Activated CD4-positive, alpha-beta T cell treated with anti-CD3 and anti-CD28 coated beads, Interleukin-2, amount 50 U/mL, for 4 hours (primary cell): ENCODE measurements at places on chromosomes 3 and 15.
A peak's percentile ranks its signal among the peaks of the same experiment; 100 is the strongest.

DNA sequence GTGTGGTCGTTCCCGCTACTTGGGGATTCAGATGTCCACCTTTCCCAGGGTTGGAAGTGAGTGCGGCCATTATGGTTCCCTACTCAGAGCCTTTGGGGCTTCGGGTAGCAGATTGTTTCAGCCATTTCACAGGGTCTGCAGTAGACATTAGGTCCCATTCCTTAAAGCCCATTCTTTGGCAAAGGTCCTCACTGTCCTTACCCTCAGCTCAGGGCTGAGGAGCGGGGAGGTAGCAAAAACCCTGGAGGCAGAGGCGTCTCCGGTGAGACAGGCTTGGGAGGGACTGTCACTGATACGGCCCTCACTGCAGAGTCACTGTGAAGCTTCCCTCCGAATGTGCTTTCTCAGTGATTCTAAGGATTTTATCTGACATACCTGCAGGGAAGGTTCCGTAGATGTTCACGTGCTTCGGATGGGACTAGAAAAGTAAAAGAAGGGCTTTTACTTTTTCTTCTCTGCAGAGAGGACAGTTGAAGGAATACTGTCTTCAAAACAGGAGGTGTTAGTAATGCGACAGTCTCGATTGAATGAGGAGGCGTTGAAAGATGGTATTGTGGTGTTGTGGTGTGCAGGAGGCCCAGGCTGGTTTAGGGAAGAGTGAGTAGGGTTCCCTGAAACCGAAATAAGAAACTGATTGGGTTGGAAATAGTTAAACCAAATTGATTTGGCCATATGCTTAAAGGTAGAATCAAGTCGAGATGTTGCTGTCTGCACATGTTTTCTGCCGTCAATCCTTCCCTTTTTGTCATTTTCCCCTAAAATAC, 630 bp downstream of the ATP6V1A start:
- peak; percentile 18 for DNase-seq

GRCh38 chr3:185912929-185913901, 24.6 kb downstream of the TRA2B start:
- no peak for DNase-seq

- DNase-seq, result no peak
Observed at GRCh38 chr3:126338790-126339288, 18.4 kb downstream of the KLF15 start.

DNA sequence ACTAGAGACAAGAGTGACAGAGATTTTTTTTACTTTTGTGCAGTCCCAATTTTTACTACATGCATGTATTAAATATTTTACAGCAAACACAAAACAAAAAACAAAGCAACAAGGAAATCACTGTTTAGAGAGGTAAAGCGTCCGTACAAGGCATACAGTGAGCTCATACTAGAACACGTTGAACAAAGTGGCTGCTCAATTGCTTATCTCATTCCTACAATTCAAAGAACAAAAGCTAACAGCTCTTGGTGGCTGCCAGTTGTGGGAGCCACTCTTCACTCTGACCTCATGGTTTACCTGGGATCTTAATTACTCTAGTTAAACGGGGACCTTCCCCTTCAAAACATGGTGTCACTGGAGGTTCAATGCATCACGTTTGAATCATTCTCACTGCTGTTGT, 7.6 kb upstream of the ARHGEF26 start:
- DNase-seq, result no peak

DNA sequence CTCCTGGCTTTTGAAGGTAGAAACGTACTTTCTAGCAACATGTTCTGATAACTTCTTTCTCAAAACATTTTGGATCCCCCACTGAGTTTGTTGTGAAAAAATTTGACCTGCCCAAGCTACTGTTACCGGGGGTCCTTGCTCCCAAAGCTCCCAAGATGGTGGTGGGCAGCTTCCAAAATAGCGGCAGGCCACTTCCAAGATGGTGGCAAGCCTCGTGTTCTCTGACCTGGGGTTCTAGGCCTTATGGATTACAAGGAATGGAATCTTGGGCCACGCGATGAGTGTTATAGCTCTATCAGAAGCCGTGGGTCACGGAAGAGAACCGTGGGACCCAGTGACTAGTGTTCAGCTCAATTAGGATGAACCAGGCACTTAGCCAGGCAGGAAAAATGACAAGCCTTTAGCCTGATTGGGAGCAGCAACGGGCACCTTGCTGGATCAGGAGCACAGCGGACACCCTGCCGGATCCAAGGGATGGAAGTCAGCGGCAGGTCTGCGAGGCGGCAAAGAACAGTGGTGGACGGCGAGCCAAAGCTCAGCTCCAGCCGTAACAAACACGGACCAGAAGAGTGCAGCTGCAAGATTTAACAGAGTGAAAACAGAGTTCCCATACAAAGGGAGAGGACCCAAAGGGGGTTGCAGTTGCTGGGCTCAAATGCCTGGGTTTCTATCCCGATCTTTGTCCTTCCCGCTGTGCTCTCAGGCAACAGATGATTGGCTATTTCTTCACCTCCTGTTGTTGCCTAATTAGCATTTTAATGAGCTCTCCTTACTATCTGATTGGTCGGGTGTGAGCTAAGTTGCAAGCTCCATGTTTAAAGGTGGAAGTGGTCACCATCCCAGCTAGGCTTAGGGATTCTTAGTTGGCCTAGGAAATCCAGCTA, 133.3 kb downstream of the WDR72 start:
- no peak for DNase-seq

DNA sequence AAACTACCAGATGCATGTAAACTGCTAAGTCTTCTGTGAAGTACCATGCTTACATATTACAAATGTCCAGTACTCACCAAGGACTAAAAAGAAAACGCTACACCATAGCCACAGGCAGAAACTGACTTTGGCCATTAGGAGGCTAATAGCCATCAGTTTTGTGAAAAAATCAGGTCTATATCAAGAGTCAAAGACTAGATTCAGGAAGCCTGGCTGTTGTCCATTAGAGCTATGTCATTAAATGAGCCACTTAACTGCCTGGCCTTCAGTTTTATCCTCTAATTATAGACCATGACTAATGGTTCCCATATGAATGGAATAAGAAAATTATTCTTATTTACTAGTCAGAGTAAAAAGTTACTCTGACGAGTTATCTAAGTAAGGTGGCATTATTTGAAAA, 144.1 kb downstream of the VPS13C start:
- DNase-seq, result no peak

- DNase-seq, result no peak
Observed at GRCh38 chr15:31255732-31256377, 70.8 kb upstream of the KLF13 start.

DNA sequence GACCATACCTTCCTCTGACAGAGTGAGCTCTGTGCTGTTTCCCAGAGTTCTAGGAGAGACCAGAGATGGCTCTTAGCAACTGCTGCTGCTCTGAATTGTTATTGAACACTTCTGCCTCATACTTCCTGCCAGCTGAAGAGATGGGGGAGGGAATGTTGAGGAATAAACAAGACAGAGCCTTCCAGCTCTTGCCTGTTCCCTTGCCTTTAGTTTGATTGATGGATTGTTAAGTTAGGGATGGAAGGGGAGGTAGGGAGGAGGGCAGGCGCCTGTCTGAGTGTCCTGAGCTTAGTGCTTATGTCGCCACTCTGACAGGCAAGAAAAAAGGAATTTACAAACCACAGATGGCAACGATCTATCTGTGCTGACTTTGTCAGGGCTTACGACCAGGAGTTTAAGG, 42.8 kb downstream of the ZNF609 start:
- no peak for DNase-seq

GRCh38 chr15:65790694-65791334, 1.3 kb downstream of the DENND4A start:
- no peak for DNase-seq

DNA sequence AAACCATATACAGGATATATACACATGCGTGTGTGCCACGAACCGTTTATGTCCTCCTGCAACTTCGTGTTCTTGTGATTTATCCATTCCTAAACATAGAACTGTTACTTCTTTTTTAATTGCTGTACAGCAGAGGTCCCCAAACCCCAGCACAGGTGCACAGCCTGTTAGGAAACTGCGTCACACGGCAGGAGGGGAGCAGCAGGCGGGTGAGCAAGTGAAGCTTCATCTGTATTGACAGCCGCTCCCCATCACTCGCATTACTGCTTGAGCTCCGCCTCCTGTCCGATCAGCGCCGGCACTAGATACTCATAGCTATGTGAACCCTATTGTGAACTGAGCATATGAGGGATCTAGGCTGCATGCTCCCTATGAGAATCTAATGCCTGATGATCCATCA, 34.9 kb upstream of the NRROS start:
- DNase-seq, result peak; percentile 58

DNA sequence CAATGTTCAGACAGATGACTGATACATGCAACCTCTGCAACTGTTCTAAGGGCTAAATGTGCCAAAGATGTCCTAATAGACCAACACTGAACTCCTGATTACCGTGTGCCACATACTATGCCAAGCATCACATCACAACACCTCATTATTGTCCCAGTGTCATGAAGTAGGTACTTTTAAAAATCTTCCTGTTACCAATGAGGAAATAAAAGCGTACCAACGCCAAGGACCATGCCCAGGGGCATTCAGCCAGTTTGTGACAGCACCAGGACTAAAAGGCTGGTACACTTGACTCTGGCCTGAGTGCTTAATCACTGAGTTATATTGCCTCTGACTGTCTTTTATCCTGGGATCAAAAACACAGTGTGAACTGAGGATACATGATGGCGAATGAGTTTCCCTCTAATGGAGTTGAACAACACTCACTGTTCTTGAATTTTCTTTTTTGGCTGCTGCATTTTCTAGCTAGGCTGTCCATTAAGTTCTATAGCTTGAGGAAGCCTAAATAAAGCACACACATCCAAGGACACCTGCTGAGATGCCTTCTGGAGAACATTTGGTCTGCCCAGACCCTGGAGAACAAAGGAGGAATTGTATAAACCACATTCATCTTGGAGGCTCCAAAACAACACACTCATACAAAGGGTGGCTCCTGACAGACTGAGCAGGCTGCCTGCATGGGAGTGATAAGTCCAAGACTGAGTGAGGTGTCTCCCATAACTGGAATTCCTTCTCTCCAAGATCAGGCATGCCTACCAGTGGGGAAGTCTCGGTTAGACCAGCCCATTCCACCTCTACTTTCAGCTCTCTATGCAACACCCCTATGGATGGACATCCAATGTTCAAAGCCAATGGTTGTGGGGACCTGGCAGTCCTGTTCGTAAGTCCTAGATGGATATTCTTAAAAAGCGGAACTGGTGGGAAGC, 126.7 kb upstream of the PRICKLE2 start:
- DNase-seq, result no peak

DNA sequence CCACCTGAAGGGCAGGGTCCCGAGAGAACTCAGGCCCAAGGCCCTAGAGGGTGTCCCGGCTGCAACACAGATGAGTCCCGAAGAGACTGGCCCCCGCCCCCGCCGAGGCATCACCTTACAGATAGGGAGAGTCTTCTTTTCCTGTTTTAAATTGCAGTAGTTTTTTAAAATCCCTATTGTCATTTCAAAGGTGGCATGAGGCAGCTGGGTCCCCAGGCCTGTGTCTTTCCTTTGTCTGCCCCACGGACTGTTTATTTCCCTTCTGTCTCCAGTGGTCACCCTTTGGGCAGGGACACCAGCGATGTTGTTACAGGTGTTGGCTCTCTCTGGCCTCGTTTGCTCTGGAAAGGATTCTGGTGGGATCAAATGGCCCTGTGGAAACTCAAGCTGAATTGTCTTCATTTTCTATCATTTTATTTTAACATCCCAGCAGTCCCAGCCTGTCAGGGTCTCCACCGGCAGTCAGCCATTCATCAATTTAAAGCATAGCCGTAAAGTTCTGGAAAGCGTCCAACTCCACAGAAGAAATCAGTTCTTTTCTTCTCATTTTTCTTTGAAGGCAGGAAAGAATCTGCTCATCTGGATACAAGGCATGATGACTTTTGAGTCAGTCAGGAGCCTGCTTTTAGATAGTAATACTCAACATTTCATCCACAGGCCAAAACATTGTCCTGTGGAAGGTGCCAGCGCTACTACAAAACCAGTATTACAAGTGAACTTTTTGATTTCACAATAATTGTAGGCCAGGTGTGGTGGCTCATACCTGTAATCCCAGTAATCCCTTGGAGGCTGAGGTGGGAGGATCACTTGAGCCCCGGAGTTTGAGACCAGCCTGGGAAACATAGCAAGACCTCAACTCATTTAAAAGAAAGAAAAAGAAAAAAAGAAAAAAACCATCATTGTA, 96.2 kb downstream of the HES1 start:
- DNase-seq, result no peak

GRCh38 chr3:38641461-38642110, 7.9 kb downstream of the SCN5A start:
- DNase-seq, result no peak

DNA sequence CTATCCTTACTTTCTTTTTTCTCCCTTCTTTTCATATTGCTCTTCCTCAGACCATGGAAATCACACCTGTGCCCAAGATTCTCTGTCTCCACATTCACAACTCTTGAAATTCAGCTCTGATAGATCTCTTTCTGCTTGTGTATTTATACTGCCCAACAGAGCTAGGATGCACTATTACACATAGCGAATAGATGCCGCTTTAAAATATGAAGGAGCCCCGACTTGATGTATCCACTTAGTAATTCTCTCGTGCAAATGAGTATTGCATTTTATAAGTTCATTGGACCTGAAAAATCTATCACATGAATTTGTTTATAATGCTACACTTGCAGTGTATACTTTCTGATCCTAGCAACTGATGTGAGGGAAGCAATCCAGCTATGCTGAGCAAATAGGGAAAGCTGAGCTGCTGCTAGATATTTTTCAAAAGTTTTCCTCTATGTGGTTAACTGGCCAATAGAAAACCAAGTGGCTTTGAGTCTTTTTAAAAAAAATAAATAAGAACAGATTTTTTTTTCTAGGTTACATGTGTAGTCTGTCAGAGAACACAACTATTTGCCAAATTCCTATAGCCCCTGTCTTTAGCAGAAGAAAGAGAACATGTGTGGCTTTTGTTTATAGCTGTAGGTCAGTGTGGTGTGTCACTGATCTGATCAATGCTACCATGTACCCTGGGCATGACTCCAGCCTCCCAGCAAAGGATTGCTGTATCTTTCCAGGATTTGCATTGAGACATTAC, 64.3 kb upstream of the LEKR1 start:
- DNase-seq, result no peak

DNA sequence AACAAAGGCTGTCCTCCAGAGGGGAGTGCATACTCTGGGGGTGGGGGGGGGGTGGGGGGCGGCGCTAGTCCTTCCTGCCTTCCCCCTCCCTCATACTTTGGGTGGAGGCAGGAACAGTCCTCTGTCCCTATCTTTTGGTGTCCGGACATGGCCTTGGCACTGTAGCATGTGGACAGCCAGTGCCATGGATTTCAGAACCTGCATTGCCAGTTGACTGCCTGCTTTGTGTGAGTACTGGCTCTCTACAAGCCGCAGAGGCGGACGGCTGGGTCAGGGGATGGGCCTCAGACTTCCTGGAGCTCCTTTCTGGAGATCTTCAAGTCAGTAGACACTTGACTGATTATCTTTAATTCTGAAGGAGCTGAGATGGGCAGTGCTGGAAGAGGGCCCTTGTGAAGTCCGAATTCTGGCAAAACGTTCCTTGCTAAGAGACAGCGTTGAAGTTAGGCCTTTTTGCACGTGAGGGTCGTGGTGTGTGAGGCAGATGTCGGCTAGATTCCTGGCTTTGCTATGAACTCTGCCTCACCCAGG, 2.5 kb downstream of the CLDN11 start:
- DNase-seq, result no peak

GRCh38 chr3:76958274-76958673, 81.6 kb upstream of the ROBO2 start:
- no peak for DNase-seq
